ENCODE measurements at places on chromosomes 4 and X. TPM values are rescaled to one million over a fixed set of nuclear protein-coding genes. Genes with fewer than 3 reads are reported as not detected.

TMEM156 gene
- total RNA-seq: 21.3 TPM

TMPRSS11A gene
- total RNA-seq: not detected

AFF2 gene
- total RNA-seq: not detected

ARHGAP4 gene
- total RNA-seq: 1.2 TPM

TEC gene
- 2.3 TPM for total RNA-seq

LNX1 gene
- total RNA-seq: not detected

NPNT gene
- total RNA-seq: 0.59 TPM

DUSP21 gene
- not detected for total RNA-seq

CCNG2 gene
- 3.6 TPM for total RNA-seq

RHOXF2B gene
- total RNA-seq: not detected

SEC24B gene
- 24.8 TPM for total RNA-seq

CLCN5 gene
- 2.3 TPM for total RNA-seq

ARX gene
- total RNA-seq: 0.58 TPM

ANXA3 gene
- total RNA-seq: 84.9 TPM

LDOC1 gene
- 103 TPM for total RNA-seq

FAM9B gene
- 0.06 TPM for total RNA-seq

ADGRG4 gene
- not detected for total RNA-seq

RS1 gene
- total RNA-seq: not detected

HOPX gene
- total RNA-seq: not detected

ESX1 gene
- 0.06 TPM for total RNA-seq

PNMA5 gene
- total RNA-seq: not detected

MND1 gene
- 18.7 TPM for total RNA-seq

ASB12 gene
- not detected for total RNA-seq

FHIP1A gene
- 0.06 TPM for total RNA-seq

LRIT3 gene
- total RNA-seq: 0.03 TPM

FOXR2 gene
- not detected for total RNA-seq

KLHL15 gene
- 4.5 TPM for total RNA-seq

Measured in A549 treated with dexamethasone at 1 μM for 4 hours (cell line).